ENCODE measurements at places on chromosomes 4 and X.

DNA sequence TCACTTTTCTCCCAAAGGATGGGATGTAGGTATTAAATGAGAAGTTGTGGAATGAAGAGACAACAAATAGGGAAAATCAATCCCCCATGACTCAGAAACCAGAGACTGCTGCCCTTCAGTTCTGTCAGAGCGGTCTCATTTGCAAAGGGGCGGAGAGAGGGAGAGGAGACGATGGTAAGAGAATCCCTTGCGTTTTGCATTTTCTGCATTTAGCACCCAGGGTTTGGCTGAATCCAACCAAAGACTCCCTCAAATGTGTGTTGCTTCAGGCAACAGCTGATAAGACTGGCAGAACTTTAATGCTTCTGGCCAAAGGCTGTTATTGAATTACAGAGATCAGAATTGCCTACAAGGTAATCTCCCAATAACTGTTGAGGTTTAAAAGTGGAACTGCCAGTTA, 230.2 kb downstream of the EVC2 start:
- DNase-seq, result no peak

- no peak for DNase-seq
Measured at GRCh38 chr4:8653326-8654000, 60.9 kb downstream of the CPZ start.

DNA sequence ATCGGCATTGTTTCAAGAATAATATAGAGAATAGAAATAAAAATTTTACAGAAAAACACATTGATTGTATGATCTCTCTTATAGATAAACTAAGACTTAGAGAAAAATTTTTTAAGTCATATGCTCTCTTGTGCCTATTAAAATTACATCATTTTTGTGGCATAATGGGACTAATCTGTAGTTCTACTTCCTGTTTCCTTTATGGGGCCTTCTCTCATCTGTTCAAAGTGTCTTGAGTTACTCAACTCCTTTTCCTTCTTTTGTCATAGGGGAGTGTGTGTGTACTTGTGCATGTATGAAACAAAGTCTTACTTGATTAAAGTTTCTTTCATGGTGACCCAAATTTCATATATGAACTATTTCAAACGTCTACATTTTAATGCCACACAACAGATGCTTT, 1448.9 kb upstream of the TENM3 start:
- DNase-seq, result no peak

DNA sequence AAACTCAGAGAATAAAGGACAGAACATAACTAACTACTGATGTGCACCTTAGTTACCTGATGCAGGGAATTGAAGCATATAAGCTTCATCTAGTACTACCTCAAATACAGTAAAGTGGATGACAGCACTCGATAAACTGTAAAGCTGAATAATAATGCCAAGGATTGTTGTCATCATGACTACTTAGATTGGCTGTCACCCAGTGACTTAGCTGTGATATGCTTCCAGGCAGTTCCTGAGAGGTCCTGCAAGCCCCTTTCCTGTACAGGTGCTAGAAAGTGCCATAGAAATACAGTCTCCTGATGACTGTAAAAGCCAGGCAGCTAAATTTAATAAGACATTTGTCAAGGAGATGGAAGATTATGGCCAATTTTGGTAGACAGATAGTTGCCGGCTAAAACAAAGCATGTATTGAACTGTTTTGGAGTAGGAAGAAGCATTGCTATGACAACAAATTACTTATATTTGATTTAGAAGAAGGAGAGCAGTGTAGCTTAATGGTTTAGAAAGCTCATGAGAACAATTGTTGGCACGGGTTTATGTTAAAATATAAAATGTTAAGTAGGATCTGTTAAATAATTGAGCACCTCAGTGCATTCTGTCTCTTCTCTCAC, 29.7 kb downstream of the TMEM164 start:
- no peak for DNase-seq

DNA sequence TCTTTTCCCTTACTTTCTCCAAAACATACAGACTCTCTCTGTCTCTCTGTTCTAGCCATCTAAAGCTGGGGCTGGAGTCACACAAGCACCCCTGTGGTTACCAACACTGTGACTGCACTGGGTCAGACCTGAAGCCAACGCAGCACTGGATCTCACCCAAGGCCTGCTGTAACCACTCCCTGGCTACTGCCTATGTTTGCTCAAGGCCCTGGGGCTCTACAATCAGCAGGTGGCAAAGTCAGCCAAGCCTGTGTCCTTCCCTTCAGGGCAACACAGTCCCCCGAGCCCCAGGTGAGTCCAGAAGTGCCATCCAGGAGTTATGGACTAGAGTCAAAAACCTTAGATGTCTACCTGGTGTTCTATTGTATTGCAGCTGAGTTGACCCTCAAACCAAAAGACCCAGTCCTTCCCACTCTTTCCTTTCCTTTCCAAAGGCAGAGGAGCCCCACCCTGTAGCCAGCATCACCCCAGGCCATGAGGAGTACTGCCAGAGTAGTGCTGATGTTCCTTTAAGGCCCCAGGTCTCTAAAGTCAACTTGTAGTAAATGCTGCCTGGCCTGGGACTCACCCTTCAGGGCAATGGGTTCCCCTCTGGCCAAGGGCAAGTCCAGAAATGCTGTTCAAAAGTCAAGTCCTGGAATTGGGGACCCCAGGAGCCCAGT, 58.8 kb upstream of the RAP2C start:
- DNase-seq, result no peak

GRCh38 chrX:17878028-17878670, 17.1 kb upstream of the RAI2 start:
- DNase-seq, result no peak

DNA sequence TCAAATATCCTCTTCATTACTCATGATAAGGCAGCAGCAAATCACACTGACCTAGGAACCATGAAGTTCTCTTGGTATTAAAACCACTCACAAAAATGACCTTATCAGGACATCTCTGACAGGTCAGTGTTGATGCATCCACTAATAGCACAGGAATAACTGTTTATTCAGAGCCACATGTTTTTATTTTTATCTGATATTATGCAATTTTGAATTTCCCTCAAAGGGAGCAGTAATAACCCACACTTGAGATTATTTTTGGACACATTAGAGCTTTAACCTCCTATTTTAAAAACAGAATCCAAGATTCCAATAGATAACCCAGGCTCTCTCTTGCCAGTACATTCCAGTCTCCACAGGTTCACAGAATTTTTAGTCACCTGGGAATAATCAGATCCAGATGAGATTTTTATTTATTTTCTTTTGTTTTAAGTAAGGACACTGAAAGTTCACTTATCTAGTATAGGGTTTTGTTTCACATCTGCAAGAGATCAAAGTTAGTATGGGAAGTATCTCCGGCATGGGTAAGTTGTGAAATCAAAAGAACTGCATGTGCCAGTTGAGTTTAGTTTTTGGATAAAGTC, 36.3 kb upstream of the MYOZ2 start:
- no peak for DNase-seq
